B cell (primary cell): ENCODE measurements at places on chromosomes 13 and 19.
A peak's percentile ranks its signal among the peaks of the same experiment; 100 is the strongest.

DNA sequence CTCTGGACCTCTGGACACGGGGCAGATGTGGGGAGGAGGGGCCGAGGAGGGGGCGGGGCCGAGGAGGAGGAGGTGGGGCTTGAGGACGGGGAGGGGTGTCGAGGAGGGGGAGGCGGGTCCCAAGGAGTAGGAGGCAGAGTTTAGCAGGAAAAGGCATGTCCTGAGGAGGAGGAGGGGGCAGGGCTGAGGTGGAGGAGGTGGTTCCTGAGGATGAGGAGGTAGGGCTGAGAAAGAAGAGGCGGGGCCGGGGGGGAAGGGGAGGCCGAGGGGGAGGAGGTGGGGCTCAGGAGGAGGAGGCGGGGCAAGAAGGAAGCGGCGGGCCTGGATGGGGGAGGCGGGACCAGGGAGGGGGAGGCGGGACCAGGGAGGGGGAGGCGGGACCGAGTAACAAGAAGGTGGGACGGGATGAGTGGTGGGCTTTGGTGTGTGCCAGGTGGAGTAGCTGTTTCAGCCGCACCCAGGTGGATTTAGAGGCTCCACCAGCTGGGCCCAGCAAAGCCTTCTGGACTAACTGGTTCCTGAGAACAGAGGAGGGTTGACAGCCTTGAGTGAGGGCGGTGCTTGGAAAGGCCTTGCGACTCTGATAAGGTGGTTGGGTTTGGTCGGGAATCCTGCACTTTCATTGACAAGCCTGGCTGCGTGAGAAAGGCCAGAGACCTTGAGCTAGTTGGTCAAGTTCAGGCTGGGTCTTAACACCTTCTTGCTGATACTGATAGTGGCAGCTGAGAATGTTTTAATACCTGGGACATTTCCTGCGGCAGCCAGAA lies 7.7 kb downstream of the TECR start:
- DNase-seq = no peak
- H3K27ac ChIP-seq = no peak overlapping the region
- H3K36me3 ChIP-seq = peaks cover 1% of the 10 kb centered on the region
- no peaks in the 10 kb centered on the region for H3K4me1 ChIP-seq

DNA sequence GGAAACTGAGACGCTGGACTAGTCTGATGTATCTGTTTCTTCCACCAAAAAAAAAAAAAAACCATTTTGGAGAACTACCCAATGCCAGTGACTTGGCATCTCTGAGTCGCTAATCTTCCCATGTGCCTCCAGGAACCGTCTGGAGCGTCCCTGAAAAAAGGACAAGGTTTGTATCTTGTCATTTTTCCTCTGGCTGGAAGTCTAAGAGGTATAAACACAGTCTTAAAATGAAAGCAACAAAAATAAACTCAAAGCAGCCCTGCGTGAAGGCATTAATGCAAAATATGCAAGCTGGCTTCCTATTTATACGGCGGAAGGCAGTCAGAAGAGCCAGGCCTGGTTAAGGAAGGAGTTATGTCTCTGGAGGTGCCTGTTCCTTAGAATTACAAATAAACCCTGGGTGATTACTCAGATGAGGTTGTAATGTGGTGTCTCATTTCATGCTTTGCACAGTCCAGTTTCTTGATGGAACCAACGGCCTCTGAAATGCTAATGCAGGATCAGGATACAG lies 20.3 kb downstream of the ACTN4 start:
- H3K27me3 ChIP-seq = no peaks in the 10 kb centered on the region
- H3K4me3 ChIP-seq = peak overlapping the region; percentile 35
- H3K4me1 ChIP-seq = peaks cover 65% of the 10 kb centered on the region

DNA sequence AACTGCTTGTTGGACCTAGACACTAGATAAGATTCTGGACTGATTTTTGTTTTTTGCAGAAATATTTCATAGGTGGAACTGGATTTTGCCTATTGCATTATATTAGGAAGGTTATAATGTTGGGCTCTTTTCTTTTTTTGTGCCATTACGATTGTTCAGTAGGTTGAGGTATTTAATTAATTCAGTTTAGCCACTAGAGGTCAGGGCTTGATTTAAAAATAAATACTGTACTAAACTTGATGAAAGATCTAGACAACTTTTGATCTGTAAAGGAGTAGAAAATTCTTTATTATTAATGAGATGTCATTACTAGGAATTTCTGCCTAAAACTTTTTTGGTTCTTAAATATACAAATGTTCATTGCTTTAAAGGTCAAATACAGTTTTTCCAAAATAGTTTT lies 15.2 kb upstream of the SUPT20H start:
- peaks cover 4% of the 10 kb centered on the region for H3K27me3 ChIP-seq
- H3K4me1 ChIP-seq = no peaks in the 10 kb centered on the region
- H3K4me3 ChIP-seq = no peak overlapping the region
- no peaks in the 10 kb centered on the region for H3K36me3 ChIP-seq
- no peak overlapping the region for H3K27ac ChIP-seq
- peak; percentile 26 for DNase-seq

DNA sequence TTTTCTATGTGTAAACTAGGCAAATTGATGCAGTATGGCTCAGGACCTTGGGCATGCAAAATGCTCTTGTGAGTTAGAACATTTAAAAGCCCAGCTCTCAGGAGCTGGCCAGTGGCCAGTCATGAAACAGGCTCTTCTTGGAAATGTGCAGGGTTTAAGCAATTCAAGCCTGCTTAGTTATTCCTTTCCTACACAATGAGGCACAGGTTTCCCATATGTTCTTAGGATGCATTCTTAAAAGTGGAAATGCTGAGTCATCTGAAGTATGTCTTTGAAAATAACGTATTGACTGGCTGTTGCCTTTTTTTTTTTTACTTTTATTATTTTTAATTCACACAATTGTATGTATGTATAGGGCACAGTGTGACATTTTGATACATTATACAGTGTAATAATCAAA lies 300.7 kb downstream of the SLC7A1 start:
- no peak for DNase-seq
- no peaks in the 10 kb centered on the region for H3K36me3 ChIP-seq
- H3K27ac ChIP-seq = no peak overlapping the region
- H3K27me3 ChIP-seq = no peaks in the 10 kb centered on the region
- no peak overlapping the region for H3K4me3 ChIP-seq

DNA sequence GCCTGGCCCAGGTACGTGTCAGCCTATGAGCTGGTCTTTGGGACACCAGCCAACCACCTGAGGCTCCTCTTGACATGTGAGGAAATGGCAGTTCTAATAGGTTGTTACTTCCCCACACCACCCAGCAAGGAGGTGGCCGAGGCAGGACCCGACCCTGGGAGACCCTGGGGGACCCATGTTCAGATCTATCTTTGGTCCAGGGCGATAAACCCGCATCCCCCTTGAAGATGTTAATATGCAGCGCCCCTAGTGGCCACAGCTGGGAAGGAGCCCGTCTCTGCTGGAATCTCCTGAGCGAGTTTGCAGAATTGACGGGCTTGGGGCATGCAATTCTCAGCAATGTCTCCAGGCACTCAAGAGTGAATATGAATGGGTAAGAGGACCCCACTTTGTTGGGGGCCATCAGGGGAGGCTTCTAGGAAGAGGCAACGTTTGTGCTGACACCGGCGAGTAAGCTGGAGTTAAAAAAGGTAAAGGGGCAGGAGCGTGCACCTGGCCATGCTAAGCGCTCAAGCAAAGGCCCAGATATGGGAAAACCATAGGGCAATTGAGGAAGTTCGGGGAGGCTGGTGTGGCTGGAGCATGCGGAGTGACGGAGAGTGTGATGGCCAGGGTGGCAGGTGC lies 1.5 kb upstream of the MYO1F start:
- DNase-seq = peak; percentile 85
- no peak overlapping the region for H3K4me3 ChIP-seq
- no peaks in the 10 kb centered on the region for H3K27me3 ChIP-seq
- no peak overlapping the region for H3K27ac ChIP-seq

DNA sequence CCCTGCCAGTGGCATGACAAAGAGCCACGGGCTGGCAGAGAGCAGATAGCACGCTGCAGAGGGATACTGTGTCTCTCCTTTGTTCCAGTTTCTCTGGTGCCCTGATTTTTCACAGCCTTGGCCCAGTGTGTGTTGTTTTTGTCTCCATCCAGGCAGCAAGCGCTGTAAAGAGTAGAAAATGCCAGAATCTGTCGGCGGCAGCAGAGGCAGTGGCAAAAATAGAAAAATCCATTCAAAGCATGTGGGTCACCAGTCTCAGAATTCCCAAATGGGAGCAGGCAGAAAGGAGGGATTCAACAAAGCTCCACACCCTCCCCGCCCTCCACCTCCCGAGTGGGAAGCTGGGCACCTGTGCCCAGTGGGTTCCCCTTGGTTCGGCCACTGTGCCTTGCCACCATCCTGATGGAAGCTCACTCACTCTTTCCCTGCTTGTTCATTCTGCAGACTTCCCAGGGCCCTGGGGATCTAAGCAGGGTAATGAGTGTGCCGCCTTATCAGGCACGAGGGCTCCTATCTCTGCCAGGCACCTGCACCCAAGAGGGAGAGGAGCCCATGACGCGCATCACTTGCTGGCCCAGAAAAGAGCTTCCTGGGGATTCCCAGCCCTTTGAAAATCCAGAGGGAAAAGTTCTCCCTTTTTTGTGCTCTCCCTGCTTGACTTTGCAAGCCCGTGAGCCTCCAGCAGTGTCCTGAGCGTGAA lies 416.9 kb downstream of the IRS2 start:
- no peaks in the 10 kb centered on the region for H3K27me3 ChIP-seq
- no peaks in the 10 kb centered on the region for H3K4me1 ChIP-seq
- H3K27ac ChIP-seq = no peak overlapping the region
- DNase-seq = no peak
- no peaks in the 10 kb centered on the region for H3K36me3 ChIP-seq

GRCh38 chr19:13841086-13841961 lies 35.6 kb upstream of the NANOS3 start:
- no peaks in the 10 kb centered on the region for H3K27me3 ChIP-seq
- H3K4me1 ChIP-seq = peaks cover 73% of the 10 kb centered on the region
- H3K36me3 ChIP-seq = no peaks in the 10 kb centered on the region
- peak overlapping the region; percentile 93 for H3K27ac ChIP-seq
- DNase-seq = peak; percentile 51
- H3K4me3 ChIP-seq = peak overlapping the region; percentile 75

DNA sequence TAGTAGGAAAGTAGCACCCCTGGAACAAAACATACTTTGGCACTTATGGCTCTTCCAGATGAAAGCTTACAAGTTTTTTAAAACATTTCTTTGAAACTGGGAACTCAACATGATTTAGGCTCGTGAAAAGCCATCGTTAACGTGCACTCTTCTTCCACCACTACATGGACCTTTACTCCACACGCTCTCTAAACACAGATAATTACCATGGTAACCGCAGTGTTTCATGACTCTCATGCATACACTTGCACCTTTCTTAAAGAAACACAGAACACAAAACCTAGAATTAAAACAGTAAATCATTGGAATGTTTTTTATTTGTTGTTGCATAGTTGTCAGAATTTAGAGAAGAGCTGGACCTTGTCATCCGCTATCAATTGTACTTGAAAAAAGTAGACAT lies 154.3 kb downstream of the FGF9 start:
- H3K36me3 ChIP-seq = no peaks in the 10 kb centered on the region
- H3K27me3 ChIP-seq = no peaks in the 10 kb centered on the region
- H3K27ac ChIP-seq = no peak overlapping the region
- H3K4me1 ChIP-seq = no peaks in the 10 kb centered on the region
